ENCODE measurements at places on chromosomes 3 and 15.

- DNase-seq, result no peak
These were observed 267.7 kb downstream of the ZBTB20 start for GRCh38 chr3:114879059-114880031.

- no peak for DNase-seq
These were observed 342.9 kb upstream of the PROK2 start for GRCh38 chr3:72127844-72128243.

DNA sequence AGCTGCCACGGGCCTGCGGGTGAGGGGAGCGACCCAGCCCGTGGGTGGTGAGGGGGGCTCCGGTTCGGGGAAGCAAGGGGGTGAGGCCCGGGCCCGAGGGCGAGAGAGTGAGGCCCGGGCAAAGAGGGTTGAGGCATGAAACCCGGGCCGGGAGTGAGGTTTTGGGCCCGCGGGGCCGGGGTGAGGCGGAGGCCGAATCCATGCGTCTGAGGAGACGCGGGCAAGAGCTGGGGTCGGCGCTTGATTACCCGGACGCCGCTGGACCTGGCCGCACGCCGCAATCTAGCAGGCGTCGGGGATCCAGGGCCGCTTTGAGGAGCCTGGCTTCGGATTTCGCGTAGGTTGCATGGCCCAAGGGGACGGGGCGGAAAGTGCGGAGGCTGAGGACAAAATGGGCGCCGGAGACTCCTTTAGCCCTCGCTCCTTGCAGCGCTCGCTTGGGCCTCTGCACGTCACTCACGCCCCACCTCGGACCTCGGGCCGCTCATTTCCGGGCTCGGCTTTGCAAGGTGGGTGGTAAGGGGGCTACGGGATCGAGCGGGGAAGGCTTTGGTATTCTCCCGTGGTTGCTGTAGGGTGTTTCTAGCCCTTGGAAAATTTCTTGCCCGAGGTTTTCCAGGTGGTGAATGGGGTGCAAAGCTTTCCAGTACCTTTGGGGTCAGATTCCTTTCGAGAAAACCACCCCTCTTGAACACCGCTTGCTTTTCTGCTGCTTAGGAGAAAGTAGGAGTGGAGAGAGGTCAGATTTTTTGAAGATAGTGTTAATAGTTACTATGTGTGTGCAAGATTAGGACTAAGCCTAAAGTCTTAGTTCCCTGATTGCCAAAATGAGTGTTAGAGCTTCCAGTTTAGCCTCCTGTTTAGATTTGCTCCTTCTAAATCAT is 827 bp downstream of the SLC25A36 start:
- DNase-seq, result peak; percentile 73

GRCh38 chr15:75620841-75621391 is 4.6 kb downstream of the SNUPN start:
- DNase-seq, result no peak

DNA sequence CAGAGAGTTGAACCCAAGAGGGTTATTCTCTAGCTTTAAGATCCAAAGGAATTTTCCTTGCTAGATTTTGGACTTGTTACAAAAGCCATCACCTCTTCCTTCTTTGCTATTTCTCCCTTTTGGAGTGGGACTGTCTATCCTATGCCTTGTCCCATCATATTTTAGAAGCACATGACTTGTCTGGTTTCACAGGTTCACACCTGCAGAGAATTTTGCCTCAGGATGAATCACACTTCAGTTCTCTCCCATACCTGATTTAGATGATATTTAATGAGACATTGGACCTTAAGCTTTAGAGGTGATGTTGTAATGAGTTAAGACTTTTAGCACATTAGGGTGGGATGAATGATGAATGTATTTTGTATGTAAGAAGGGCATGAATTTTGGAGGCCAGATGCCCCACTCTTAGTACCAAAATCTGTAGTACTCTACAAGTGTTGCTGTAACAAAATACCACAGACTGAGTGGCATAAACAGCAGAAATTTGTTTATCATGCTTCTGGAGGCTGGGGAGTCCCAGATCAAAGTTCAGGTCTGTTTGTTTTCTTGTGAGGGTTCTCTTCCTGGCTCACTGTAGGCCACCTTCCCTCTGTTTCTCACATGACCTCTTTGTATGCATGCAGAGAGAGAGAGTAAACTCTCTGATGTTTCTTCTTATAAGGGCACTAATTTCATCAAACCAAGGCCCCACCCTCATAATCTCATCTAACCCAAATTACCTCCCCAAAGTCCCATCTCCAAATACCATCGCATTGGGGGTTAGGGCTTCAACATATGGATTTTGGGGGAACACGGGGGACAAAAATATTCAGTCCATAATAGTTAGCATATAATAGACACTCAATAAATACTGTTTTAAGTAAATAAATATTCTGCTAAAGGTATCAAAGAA is 10.0 kb downstream of the LNP1 start:
- no peak for DNase-seq
